IMR-90 (cell line): ENCODE measurements at places on chromosomes 1 and 21. TPM values are rescaled to one million over a fixed set of nuclear protein-coding genes. Genes with fewer than 3 reads are reported as not detected.

Gene TMCC2
- total RNA-seq: 2.0 and 2.2 TPM in 2 replicates

Gene CCDC27
- total RNA-seq: not detected in 2 replicates

Gene S100A7
- total RNA-seq: not detected in 2 replicates

Gene C4BPA
- not detected in 2 replicates for total RNA-seq

GRCh38 chr1:205612556-205612955, 19.3 kb downstream of the ELK4 start:
- DNase-seq: no peak

DNA sequence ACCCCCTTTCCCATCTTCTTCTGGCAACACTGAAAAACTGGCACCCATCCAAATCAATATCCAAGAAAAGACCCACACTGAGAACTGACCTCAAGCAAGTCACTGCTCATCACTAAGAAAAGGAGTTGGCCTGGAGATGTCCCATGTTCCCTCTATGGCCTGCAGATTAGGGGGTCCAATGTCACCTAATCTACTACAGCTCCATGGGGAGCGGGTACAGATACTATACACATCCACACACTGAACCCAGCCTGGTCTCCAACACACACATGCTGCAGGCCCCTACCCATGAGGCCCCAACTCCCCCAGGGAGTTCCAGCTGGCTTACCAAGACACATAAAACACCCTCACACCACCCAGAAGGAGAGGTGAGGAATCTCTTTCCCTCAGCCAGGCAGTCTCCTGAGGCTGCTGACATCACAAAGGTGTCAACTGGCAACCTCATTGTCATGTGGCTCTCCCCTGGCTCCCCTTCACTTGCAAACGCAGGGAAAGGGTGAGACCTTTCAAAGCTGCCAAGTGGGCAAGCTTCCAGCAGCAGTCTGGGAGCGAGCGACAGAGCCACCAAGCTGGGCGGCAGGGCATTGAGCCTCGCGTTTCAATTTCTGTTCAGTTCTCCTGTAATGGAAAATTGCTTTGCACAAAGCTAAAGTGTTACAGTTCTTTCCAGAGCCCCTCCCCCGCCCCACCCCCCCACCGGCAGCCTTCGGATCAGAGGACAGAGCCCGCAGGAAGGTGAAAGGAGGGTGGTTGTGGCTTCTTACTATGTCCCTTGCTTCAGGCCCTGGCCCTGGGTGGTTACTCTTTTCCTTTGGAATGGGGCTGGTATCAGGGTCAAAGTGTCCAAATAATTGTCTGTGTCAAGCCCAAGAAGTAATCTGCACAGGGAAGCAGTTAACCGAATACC, at the start of gene LRRC52:
Gene LRRC52 (plus strand): TSS at position 469 of the 907 bp plus-strand sequence. CDS start 297 bp downstream, at position 766.
- DNase-seq: no peak

GRCh38 chr1:153348511-153349362, at the start of gene PGLYRP4:
TSS of gene PGLYRP4 (minus strand) at chr1:153348841. CDS start at chr1:153347932, 909 bp downstream.
- DNase-seq: no peak

- no peak for DNase-seq
These were observed 3.5 kb upstream of the TRIT1 start for GRCh38 chr1:39886757-39887231.

GRCh38 chr1:155000411-155000725, 2.2 kb upstream of the ZBTB7B start:
- DNase-seq: no peak

GRCh38 chr21:29151931-29152330, 21.5 kb downstream of the MAP3K7CL start:
- no peak for DNase-seq

DNA sequence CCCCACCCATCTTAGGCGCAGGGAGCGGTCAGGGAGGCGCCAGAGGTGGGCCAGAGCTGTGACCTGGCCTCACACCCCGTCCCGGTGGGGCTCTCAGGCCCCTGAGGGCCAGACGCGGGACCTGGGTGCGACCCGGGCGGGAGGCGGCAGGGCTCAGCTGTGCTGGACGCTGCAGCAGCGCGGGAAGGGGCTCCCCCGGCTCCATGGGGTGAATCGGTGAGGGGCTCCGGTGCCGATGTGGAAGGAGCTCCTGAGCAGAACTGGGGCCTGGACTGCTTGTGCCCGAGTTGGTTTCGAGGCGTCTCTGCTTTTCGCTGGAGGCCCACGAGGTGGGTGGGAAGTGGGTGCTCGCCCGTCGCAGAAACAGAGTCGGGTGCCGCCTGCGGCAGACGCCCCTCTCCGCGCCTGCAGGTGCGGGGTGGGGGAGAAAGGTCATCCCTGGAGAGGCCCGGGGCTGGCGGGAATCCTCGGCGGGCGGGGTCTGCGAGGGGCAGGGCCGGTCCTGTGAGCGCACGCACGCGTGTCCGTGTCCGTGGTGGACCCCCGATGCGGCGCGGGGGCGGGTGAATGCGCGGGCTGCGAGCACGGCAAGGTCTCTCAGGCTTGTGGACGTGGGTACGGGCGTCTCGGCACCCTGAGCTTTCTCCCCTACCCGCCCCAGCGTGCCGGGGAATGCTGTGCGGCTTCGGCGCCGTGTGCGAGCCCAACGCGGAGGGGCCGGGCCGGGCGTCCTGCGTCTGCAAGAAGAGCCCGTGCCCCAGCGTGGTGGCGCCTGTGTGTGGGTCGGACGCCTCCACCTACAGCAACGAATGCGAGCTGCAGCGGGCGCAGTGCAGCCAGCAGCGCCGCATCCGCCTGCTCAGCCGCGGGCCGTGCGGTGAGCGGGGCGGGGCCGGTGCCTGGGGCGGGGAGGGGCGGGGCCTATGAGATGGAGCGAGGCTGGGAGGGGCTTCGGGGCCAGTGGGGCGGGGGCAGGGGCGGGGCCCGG, 20.4 kb downstream of the AGRN start:
- DNase-seq: peak; percentile 85

DNA sequence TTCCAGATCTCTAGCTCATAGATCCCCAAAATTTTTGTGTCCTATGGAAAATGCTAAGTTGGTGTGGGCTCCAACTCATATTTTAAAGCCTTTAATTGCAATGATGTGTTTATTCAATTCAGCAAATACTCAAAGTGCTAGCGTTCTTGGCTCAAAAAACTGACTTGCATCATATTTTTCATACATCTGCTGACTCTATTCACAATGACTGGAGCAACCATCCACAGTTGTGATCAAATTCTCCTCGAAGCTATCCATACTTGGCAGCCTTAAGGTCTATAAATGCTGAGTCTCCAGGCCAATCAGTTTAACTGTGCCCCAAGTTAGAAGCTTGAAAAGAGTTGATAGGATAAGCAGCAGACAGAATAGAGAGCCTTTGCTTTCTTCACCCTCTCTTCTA, 2.9 kb upstream of the ATP1A1 start:
- no peak for DNase-seq

GRCh38 chr1:7784492-7785071, 491 bp downstream of the PER3 start:
- no peak for DNase-seq

DNA sequence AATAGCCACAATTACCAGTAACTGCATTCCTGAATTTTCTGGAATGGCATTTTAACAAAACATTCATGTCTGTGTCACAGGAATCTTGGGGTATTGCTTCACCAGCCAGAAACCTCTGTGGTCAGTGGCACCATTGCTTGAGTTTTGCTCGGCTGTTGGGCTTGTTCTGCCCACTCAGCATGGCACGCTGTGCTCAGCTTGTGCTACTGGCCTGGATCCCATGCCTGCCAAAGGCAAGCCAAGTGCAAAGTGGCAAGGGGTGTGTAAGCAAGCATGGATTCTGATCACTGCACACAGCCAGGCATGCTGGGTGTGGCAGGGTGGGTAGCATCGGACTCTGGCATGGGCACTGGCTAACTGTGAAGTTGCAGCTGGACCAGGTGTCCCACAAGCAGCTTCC, 1150.9 kb downstream of the MRPL39 start:
- no peak for DNase-seq
